ENCODE measurements at places on chromosomes 1 and 21.

GRCh38 chr1:57820356-57821095 is 396.7 kb upstream of the DAB1 start:
- DNase-seq: no peak

GRCh38 chr1:3029481-3029961 is 8.3 kb downstream of the ACTRT2 start:
- DNase-seq: no peak

DNA sequence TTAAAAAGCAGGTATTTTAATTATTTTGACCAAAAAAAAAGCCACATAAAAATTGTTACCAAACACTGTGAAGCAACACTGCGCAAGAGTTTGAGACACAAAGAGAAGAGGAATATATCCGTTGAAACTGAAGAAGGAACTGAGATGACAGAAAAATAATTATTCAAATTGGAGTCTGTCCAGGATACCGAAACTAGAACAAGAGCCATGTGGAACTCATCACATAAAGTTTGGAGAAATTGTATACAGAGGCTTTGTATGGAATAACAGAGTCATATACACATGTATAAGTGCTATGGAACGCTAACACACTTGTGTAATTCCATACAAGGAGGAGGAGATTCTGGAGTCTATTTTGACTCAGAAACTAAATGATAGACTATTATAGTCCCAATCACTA is 675.1 kb upstream of the ADGRL2 start:
- no peak for DNase-seq

DNA sequence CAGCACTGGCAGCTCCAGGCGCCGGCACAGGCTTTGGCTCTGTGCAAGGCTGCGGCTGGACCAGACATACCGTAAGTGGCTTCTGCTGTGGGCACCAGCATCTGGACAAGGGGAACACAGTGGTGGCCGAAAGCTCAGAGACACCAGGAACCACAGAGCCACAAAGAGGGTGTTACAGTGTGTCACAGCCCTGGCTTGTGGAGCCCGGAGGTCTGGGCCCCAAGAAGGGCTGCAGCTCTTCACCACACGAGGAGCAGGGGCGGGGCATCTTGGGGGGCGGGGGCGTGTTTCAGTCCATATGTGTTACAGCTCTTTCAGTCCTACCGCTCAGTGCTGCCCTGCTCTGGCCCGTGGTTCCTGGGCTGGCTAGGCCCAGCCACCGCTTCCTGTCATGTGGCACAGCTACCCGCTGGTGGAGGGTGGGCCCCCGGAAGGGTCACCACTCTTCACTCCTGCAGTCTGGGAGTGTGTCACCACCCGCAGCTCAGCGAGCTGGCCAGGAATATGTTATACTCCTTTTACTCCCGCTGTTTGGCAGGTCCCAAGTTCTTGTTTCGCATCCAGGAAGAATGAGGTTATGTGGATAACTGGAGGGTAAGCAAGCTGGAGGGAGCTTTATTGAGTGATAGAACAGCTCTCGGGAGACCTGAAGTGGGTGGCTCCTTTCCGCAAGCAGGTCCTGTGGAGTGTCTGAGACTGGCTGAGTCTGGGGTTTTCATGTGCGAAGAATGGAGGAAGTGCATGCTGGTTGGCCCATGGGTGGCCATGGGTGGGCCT is 3.3 kb upstream of the LSM10 start:
- DNase-seq: peak; percentile 80

DNA sequence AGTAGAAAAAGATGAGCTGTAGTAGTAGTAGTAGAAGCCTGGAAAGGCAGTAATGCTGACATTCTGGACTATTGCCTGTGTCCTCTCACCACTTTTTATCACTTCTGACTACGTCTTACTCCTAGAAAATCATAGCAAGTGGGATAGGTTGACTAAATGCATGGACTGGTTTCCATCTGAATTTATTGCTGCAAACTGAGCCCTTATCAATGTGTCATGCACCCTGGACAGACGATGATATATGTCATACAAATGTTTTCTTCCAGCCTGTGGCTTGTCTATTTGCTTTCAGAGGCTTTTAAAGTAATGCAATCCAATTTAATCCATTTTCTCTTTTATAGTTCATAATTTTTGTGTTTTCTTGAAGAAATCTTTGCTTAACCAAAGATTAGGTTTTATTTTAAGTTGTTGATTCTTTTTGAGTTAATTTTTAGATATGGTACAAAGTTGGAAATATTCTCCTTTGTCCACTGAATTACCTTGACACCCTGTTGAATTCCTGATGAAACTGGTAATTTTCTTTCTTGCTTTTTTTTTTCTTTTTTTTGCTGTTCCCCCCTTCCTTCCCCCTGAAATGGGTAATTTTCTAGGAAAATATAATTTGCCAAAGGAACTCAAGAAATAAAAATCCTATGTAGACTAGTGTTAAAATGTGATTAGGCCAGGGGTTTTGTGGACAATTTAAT is 47.1 kb downstream of the PHACTR4 start:
- DNase-seq: no peak

- no peak for DNase-seq
Observed at GRCh38 chr1:54365398-54365797, 40.8 kb downstream of the SSBP3 start.

DNA sequence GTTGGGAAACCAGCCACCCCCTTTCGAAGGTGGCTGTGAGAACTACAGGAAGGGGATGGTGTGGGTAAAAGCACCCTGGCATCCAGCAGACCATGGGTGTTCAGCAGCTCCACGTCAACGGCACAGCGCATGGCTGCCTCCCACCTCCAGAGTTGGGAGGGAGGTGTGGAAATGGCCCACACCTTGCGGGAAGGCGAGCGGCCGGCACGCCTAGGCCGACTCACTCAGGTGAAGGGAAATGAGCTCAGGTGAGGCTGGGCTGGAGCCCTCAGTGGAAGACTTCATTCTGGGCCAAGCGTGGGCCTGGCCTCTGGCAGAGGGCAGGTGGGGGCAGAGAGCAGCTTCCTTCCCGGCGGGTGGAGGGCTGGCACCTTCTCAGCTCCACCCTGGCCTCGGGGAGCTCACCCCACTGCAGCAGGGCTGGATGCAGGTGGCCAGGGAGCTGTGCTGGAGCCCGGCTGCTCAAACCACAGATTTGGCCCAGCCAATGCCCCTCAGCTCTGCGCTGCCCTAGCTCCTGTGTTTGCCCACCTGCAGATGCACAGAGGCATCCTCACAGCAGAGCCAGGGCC is 24.8 kb upstream of the ALDH4A1 start:
- no peak for DNase-seq

- no peak for DNase-seq
Observed at GRCh38 chr1:45822644-45823043, 19.2 kb downstream of the MAST2 start.

DNA sequence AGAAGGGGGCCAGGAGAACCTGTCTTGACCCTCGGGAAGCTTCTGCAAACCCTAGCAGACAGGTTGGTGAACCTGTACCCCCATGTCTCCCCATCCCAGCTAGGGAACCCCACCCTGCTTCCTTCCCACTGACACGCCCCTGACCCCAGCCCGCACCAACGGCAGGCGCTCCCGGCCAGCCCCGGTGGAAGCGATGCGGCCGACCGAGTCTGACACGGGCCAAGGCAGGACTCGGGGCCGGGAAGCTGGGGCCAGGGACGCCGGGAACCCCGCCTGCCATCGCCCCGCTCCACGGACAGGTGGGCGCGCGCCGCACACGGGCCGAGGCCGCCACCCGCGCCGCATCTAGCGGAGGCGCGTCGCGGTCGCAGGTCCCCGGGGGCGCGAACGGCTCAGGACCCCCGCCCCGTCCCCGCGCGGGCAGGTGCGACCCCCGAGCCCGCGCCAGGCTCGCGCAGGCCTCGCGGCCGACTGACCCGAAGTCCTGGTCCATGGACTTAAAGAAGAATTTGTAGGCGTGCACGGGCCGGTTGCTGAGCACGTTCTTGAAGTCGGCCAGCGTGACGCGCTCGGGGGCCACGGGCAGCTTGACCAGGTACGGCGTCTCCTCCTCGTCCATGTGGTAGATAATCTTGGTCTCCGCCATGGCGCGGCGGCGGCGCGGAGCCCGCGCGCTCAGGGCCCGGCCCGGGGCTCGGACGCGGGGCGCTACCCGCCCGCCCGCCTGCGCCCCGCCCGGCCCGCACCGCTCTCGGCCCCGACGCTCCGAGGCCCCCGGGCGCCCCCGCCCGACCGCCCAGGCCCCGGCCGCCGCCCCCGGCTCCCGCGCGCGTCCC is 580 bp downstream of the DVL1 start:
- no peak for DNase-seq

DNA sequence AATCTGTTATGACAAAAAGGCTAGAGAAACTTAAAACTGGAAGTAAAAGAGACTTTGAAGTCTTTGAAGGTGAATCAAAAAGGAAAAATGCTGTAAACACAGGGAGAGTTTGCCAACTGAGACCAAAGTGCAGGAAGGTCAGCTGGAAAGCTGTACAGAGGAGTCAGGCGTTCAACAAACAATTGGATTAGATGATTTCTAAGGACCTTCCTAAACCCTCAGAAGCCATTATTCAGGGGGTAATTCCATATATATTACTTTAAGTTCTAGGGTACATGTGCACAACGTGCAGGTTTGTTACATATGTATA is 156.8 kb downstream of the ZBTB18 start:
- no peak for DNase-seq

- DNase-seq: no peak
Observed at GRCh38 chr1:177219554-177220458, 49.0 kb downstream of the BRINP2 start.

GRCh38 chr1:41856944-41857285 is 61.8 kb downstream of the HIVEP3 start:
- DNase-seq: no peak

- DNase-seq: peak; percentile 25
Observed at GRCh38 chr1:218164930-218165700, 120.0 kb upstream of the RRP15 start.

DNA sequence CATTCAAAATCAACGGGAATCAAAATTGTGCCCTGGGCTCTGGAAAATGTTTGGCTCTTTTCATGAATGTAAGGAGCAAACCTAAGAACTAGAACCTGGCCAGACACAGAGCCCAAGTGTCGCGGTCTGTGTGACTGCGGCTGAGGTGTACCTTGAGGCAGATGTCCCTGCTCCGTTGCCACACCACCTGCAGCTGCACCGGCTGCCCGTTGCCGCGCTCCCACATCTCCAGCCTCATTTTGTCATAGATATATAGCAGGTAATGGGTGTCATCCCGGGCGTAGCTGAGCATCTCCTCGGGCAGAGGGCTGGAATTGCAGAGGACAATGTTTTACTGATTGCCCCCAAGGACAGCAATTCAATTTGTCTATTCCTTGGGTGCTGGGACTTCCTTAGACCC is 18.7 kb downstream of the EXOSC10 start:
- no peak for DNase-seq

DNA sequence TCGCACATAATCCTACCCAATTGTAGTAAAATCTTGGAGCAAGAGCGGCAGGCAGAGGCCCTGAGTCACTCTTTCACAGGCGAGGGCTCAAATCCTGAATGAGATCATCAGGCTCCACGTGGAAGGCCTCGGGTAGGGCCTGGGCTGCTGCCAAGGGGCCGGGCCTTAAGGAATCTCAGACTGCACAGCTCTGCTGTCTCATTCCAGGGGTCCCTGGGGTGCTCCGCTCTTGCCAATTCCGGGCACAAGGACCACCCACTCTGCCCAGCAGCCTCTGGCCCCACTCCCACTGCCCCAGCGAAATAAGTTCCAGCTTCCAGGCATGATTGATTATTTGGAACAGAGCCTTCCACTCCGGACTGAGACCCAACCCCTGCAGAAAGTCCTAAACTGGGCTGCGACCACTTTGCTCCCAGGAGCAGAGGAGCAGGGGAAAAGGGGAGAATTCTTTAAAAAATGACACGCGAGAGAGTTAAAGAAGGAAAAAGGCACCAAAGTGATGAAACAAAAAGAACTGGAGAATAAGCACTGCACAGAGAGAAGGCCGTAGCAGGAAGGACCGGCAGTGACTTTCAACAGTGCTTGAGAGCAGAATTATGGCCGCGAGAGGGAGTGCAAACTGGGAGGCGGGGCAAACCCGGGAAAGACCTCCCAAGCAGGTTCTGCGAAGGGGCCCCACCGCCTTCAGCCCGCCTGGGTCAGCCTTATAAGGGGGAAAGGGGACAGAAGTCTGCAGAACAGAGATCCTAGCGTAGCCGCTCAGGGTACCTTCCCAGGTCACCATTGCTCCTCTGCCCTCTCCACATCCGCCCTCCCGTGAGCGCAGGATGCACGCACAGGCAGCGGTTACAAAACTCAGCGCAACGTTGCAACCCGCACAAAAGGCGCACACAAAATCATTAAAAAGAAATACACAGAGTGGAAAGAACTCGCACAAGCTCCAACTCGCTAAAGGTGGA is 2.0 kb downstream of the ADAMTS1 start:
- peak; percentile 36 for DNase-seq

DNA sequence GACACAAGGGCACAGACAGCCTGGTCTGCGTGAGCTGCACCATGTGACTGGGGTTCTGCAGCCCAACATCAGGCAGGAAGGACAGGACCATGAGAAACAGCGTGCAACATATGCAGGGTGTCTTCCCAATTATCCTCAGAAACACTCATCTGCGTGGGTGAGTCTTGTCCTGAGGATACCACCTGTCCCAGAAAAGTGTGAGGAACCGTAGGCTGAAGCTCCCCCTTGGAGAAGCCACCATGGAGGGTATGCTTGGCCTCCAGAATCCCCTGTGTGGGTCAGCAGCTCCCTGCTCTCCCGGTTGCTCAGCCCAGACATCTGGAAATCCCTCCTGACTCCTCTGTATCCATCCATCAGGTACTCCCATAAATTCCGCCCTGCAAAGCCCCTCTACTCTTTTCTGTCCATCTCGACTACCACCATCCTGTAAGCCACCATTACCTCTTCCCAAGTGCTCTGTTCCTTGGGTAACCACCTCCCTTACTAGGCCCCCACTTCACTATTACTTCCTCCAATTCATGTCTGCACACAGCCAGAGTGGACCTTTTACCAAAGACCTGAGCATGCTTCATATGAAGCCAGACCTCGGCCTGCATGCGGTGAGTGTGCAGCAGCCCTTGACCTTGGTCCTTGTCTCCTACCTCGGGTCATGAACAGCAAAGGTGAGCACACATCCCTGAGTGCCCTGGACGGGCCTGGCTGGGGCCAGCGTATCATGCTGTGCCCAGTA is 33.0 kb downstream of the ETS2 start:
- no peak for DNase-seq

- no peak for DNase-seq
Observed at GRCh38 chr1:16383888-16384287, 16.8 kb downstream of the SZRD1 start.

DNA sequence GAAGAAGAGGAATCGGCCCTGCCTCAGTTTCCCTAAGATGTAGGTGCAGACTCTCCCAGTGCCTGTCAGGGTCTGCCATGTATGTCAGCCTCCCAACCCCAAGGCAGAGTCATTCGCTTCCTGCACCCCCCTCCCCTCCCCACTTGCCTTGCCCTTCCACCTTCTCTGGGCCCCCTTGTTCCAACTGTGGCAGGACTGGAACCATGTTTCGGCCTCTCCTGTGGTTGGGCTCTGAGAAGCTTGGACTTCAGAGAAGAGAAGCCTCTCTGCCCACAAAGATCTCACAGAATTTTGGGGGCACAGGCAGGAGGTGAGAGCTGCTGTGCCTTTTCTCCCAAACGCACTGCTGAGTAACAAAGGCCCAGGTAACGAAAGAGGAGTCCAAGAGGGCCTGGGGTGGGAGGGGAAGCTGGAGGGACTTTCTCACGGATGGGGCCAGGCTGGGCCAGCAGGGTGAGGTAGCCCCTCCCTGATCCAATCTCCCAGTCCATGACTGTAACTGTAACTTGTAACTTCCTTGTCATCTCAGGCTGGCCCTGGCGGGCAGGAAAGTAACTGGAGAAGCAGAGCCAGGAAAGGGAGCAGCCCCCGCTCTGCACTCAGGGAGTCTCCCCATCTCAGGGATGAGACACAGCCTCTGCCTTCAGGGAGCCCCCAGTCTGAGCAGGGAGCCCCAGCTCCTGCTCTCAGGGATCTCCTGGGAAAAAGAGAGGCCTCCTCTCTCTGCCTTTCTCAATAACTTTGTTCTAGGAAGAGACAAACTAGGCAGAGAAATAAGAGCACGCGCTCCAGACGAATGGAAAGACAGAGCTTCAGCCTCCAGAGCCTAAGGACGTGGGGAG is 11.3 kb downstream of the CRABP2 start:
- DNase-seq: no peak

Data from stimulated activated CD8-positive, alpha-beta memory T cell treated with anti-CD3 and anti-CD28 coated beads, Interleukin-4, amount 100 ng/mL, for 48 hours (primary cell).